Naive thymus-derived CD8-positive, alpha-beta T cell (primary cell): ENCODE measurements at places on chromosomes 16 and 17. TPM values are rescaled to one million over a fixed set of nuclear protein-coding genes. Genes with fewer than 3 reads are reported as not detected.

The COX6A2 gene
- not detected for total RNA-seq

The NT5M gene
- 2.9 TPM for total RNA-seq

The RNU2-1 gene
- total RNA-seq: 8,620 TPM

The P3H4 gene
- 4.4 TPM for total RNA-seq

The ARRB2 gene
- 413 TPM for total RNA-seq

The KRTAP2-2 gene
- total RNA-seq: not detected

- H3K36me3 ChIP-seq: no peaks in the 10 kb centered on the region
- H3K27ac ChIP-seq: no peak overlapping the region
- peaks cover 4% of the 10 kb centered on the region for H3K27me3 ChIP-seq
Observed at GRCh38 chr16:26344240-26344776, 652.5 kb downstream of the HS3ST4 start.

GRCh38 chr17:80704894-80705293, 160.3 kb downstream of the RPTOR start:
- peaks cover 9% of the 10 kb centered on the region for H3K36me3 ChIP-seq
- no peak for DNase-seq
- H3K27me3 ChIP-seq: no peaks in the 10 kb centered on the region
- H3K4me1 ChIP-seq: peaks cover 81% of the 10 kb centered on the region

DNA sequence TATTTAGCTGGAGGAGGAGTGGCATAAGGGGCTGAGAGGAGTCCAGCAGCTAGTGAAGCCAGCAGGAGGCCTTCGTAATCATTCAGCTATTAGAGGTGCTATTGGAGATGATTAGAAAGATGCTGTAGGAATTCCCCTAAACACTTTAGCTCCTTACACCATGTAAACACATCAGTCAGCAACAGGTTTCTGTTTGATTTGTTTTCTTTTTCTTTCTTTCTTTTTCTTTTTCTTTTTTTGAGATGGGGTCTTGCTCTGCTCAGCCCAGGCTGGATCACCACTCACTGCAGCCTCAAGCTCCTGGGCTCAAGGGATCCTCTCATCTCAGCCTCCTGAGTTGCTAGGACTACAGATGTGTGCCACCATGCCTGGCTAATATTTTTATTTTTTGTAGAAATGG, 10.6 kb upstream of the SEPHS2 start:
- H3K27ac ChIP-seq: no peak overlapping the region
- no peaks in the 10 kb centered on the region for H3K36me3 ChIP-seq
- no peak overlapping the region for H3K4me3 ChIP-seq
- no peak for DNase-seq

- H3K36me3 ChIP-seq: peaks cover 24% of the 10 kb centered on the region
- DNase-seq: no peak
- H3K27me3 ChIP-seq: no peaks in the 10 kb centered on the region
- peaks cover 25% of the 10 kb centered on the region for H3K4me1 ChIP-seq
- H3K27ac ChIP-seq: peak overlapping the region; percentile 69
Observed at GRCh38 chr16:67760956-67761230, 41.8 kb upstream of the GFOD2 start.

DNA sequence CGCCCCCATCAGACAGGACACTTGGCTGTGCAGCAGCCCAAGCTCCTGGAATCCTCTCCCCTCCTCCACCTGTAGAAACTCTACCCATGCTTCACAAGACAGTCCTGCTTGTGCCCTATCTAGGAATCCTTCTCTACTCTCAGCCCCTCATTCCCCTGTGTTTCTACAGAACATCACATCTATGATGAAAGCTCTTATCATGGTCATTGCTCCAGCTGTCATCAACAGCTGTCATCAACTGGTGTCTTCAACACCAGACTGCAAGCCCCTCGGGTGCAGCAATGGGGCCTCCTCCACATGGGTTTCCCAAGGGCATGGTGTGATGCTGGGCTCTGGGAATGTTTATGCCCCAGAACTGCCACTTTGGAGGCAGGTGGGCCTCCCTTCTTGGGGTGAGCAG, 21.1 kb upstream of the CDRT4 start:
- H3K36me3 ChIP-seq: no peaks in the 10 kb centered on the region
- H3K27me3 ChIP-seq: no peaks in the 10 kb centered on the region
- no peak overlapping the region for H3K4me3 ChIP-seq
- no peak for DNase-seq
- H3K27ac ChIP-seq: no peak overlapping the region

DNA sequence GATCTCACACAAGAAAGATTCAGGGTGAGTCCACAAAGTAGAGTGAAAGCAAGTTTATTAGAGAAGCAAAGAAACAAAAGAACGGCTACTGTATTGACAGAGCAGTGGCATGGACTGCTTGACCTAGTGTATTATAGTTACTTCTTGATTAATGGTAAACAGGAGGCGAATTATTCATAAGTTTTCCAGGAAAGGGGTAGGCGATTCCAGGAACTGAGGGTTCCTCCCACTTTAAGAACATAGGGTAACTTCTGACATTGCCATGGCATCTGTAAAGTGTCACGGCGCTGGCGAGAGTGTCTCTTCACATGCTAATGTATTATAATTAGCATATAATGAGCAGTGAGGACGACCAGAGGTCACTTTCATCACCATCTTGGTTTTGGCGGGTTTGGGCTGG, 93.2 kb downstream of the CACNG3 start:
- peaks cover 44% of the 10 kb centered on the region for H3K27me3 ChIP-seq
- H3K36me3 ChIP-seq: no peaks in the 10 kb centered on the region
- DNase-seq: no peak
- H3K4me3 ChIP-seq: no peak overlapping the region
- no peak overlapping the region for H3K27ac ChIP-seq

GRCh38 chr17:4675791-4676190, 28.1 kb downstream of the PELP1 start:
- H3K36me3 ChIP-seq: peaks cover 8% of the 10 kb centered on the region
- no peaks in the 10 kb centered on the region for H3K4me1 ChIP-seq
- H3K27ac ChIP-seq: peak overlapping the region; percentile 10
- no peaks in the 10 kb centered on the region for H3K27me3 ChIP-seq

DNA sequence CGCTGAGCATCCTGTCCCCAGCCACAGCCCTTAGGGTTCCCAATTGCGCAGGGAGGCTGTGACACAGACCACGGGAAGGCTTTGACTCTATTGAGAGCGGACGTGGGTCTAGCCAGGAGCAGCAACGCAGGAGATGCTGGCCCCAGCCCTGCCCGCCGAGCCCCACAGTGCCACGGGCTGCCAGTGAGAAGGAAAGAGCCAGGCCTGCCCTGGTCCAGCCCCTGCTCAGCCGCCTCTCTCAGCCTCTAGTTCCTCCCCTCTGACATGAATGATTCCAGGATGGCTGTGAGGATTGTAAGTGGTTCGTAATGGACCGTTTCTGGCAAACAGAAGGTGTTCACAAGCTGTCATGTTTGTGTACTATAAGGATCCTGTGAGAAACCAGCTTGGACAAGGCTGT, 2.5 kb downstream of the BHLHA9 start:
- no peaks in the 10 kb centered on the region for H3K36me3 ChIP-seq
- peaks cover 19% of the 10 kb centered on the region for H3K4me1 ChIP-seq
- no peak overlapping the region for H3K27ac ChIP-seq
- DNase-seq: no peak
- peaks cover 52% of the 10 kb centered on the region for H3K27me3 ChIP-seq
